Putamen (tissue), 1 donor: ENCODE measurements at places on chromosomes 1 and 21.

DNA sequence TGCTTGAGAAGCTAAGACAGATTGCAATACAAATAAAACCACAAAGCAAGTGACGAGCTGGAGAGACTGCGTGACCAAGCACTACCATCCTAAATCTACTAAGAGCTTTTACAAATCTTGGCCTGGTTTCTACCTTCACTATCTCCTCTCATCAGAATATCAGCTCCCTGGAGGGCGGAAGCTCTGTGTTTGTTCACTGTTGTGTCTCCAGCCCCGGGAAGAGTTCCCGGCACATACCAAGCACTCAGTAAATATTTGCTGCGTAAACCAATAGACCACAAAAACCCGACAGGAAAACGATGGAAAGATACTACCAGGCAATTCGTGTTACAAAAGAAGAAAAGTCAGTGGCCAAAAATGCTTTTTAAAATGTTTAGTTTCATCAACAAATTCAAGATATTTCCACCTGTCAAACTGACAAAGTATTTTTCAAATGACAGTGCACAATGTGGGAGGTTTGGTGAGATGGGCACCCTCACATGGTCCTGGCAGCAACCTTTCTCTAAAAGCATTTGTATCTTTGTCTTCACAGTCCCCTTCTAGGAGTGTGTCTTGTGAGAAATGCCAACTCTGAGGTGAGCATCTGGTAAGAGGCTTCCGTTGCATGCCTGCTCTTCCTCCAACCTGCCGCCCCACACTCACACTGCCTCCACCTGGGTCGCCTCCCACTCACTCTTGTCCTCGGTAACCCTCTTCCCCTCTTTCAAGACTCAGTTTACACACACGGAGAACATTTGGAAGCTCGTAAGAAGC, 34.7 kb downstream of the SLC1A7 start:
- DNase-seq: no peak

DNA sequence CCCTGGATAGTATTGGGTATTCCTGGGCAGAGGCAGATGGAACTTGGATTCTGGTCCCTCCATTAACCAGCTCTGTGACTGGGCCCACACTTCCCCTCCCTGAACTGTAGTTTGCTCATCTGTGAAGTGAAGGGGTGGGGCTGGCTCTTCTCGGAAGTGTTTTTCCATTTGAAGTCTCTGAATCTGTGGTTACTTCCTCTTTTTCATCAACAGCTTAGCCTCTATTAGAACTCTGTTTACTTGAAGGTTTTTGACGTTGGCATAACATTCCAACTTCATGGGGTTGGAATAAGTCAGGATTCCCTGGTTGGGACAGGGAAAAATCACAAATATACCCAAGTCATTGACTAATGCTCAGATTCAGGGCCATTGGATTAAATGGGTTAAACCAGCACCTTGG, 3.6 kb downstream of the KIAA0040 start:
- no peak for DNase-seq

DNA sequence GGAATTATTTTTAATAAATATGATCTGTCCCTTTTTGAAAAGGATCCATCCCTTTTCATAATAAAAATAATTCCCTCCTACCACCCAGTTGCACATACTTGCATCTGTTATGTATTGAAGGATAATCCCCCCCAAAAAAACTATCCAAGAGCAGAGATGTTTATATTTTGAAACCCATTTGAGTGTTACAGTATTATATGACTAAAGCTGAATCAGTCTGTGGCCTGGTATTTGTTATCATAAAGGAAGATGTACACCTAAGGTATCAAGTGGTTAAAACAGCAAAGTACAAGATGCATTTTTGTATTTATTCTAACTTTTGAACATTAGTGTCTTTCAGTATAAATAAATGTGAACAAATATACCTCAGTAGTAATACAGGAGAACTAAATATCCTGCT, 12.7 kb upstream of the TGFB2 start:
- no peak for DNase-seq

DNA sequence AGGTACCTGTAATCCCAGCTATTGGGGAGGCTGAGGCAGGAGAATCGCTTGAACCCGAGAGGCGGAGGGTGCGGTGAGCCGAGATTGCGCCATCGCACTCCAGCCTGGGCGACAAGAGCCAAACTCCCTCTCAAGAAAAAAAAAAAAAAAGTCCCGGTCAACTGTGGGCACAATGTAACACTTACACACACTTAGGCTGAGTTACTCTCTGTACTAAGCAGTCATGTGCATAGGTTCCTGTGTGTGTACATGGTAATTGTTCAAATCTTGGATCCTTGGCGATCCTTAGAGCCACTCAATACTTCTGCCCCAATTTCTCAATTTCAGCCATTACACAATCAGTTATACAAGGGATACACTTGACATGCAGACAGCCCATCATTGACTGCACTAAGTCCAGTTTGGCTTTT, 11.6 kb downstream of the SDCCAG8 start:
- no peak for DNase-seq
